T-cell (primary cell): ENCODE measurements at places on chromosomes 11 and 22.

DNA sequence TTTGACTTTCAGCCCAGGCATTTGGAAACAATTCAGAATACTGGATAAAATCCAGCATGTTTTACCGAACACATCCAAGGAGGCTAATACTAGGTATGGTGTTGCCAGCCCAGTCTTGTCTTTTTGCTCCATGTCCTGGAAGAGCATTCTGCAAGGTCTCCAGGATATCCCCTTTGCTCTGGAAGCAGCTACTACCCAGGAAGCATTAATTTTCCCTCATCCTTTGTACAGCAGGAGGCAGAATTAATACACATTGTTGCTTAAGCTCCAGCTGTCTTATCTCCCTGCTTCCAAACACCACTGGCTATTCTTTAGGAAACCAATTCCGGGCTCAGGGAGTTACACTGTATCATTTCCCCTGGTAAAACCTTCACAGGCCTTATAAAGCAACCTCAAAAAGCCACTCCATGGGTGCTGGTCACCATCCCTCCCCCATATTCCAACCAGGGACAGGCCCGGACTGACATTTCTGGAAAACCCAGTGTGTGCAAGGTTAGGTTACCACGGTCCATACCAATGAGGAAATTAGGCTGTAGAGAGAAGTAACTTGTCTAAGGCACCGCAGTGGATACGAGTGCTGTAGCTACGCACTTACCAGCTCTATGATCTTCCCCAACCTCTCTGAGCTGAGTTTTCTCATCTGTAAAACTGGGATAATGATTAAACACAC lies 1.5 kb upstream of the UBASH3B start:
- DNase-seq = no peak

DNA sequence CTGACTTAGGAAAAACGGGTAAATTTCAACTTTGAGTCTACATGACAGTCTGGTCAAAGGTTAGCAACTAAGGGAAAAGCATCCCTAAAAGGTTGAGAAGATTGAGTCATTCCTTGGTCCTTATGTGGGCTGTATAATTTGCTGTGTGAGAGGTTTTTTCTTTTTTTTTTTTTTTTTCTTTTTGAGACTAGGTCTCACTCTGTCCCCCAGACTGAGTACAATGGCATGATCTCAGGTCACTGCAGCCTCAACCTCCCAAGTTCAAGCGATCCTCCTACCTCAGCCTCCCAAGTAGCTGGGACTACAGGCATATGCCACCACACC lies 101.4 kb downstream of the MRTFA start:
- no peak for DNase-seq

- no peak for DNase-seq
These were observed 572.5 kb upstream of the ISX start for GRCh38 chr22:34493486-34493885.

DNA sequence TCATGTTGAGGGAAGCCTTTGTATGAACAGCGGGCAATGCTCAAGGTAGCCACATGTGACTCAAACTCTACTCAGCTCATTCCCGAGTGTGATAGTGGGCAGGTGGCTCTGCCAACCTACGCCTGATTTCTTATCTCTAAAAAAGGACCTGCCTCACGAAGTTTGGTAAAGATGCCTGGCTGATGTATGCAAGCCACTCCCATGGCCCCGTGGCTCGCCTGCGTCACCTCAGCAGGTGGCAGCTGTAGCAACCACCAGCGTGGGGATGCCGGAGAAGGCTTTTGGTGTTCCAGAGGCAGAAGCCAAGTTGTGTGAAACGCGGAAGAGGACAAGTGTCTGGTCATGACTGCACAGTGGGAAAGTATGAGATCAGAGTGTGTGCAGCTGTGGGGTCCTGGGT lies 5.4 kb downstream of the FADS2 start:
- DNase-seq = no peak

- DNase-seq = no peak
These were observed 50.1 kb upstream of the PHOX2A start for GRCh38 chr11:72293910-72294615.

- no peak for DNase-seq
These were observed 21.8 kb upstream of the PIK3C2A start for GRCh38 chr11:17229481-17230152.

GRCh38 chr11:1854132-1854948 lies 1.5 kb downstream of the LSP1 start:
- DNase-seq = no peak

DNA sequence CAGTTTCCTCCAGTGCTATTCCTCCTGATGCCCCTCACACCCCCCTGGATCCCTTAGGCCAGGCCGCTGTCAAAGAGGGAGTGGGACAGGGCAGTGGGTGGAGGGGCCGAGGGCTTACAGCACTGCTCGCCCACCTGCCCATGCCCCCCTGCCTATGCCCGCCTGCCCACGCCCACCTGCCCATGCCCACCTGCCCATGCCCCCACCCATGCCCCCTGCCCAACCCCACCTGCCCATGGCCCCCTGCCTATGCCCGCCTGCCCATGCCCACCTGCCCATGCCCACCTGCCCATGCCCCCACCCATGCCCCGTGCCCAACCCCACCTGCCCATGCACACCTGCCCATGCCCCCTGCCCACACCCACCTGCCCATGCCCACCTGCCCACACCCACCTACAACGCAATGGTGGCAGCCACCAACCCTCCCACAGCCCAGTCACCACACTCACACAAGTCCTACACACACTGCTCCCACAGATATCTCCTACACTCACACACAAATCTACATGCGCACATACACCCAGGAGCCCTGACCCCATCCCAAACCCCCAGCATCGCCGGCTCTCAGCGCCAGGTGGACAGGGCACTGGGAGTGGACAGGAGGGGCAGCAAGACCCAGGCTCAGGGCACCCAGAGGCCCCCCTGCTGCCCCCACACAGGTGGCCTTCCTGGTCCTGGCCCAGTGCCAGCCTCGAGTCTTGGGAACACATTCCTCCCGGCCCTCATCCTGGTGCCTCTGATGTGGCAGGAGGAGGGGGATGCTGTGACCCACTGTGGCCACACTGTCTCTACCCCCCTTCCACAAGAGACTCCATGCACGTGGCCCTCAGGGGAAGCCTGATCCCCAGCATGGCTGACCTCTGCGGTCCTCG lies 61.8 kb downstream of the CYTH4 start:
- no peak for DNase-seq

DNA sequence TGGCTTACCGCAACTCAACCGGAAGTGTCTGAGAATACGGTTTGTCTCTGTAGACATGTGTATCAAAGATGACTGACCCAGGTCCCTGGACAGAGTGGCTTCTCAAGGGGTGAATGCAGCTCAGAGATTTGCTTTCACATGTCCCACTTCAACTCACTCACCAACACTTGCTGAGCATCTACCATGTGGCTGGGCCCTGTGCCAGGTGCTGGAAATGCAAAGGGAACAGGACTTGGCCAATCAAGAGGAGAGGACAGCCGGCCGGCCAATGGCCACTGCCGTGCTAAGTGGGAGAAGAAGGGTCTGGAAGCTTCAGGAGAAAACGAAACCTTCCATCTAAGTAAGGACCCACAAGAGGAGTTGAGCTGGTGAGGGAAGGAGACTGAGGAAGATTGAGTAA lies 151.3 kb downstream of the CEP164 start:
- no peak for DNase-seq

- no peak for DNase-seq
These were observed 3.5 kb downstream of the MYO18B start for GRCh38 chr22:25745341-25746011.

GRCh38 chr11:2385156-2386151 lies 8.3 kb downstream of the CD81 start:
- DNase-seq = peak; percentile 58

- DNase-seq = no peak
These were observed 5.6 kb upstream of the MPEG1 start for GRCh38 chr11:59218319-59218718.

DNA sequence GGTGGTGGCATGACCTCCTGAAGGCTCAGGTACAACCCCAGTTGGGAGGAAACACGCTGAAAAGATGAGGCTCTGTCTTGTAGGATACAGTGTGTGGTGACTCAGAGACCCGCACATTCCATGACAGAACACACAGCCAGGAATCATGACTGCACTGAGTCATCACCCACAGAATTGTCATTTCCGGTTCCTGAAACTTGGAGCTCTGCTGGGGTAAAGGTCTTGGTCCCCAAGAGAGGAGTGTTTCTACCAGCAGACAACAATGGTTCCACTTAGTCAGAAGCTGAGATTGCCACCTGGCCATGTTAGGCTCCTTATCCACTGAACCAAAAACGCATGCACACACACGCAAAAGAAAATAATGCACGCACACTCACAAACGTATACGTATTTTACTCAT lies 31.5 kb upstream of the CYB5R3 start:
- no peak for DNase-seq

GRCh38 chr11:67606093-67606491 lies 644 bp upstream of the NDUFV1 start:
- DNase-seq = no peak

DNA sequence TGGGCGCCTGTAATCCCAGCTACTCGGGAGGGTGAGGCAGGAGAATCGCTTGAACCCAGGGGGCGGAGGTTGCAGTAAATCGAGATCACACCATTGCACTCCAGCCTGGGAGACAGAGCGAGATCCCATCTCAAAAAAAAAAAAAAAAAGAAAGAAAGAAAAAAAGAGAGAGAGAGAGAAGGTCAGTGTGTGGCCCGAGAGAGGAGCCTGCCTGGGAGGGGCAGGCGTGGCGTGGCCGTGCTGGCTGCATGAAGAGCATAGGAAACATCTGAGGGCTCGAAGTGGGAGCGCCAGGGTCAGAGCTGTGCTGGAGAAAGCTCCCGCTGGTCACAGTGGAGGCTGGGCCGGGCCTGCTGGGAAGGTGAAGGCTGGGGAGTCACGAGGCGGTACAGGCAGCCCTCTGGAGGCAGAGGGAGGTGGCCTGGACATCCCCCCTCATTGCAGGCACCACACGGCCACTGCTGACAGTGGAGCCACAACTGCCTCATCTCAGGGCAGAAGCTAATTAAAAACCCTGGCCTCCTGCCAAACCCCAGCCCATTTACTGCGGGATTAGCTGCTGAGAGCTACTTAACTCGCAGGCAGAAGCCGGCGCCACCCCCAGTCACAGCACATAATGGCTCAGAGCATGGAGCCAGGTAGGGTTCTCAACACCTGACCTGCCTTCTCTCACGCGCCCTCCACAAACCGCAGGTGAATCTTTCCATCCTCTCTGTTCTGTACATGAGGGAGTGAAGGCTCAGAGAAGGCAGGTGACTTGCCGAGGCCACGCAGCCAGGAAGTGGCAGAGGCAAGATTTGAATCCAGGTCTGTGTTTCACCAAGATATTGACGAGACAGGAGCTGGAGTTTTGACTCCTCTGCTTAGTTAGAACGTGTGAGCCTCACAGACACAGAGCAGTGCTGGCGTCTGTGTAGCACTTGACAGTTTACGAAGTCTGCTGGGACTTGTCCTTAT lies 32.6 kb downstream of the NFAM1 start:
- DNase-seq = no peak

DNA sequence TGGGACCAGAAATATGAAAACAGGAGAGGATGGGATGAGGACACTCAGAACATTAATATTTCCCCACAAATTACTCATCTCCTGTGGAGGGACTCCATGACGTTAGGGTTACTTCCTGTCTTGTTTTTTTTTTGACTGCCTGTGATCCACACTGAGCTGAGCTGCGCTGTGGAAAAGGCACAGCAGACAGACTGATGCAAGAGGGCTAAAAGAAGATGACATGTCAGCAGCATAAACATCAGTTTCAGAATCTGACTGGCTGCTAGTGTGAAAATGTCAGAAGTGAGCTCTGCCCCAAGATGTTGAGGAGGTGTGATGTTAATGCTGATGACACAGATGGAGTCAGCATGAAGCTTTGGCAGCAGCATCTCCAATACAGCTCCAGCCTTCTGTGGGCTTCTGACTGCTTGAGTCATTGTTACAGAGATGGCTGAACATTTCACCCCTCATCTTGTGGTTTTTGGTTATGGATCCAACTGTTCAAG lies 286.8 kb downstream of the BLID start:
- DNase-seq = no peak

DNA sequence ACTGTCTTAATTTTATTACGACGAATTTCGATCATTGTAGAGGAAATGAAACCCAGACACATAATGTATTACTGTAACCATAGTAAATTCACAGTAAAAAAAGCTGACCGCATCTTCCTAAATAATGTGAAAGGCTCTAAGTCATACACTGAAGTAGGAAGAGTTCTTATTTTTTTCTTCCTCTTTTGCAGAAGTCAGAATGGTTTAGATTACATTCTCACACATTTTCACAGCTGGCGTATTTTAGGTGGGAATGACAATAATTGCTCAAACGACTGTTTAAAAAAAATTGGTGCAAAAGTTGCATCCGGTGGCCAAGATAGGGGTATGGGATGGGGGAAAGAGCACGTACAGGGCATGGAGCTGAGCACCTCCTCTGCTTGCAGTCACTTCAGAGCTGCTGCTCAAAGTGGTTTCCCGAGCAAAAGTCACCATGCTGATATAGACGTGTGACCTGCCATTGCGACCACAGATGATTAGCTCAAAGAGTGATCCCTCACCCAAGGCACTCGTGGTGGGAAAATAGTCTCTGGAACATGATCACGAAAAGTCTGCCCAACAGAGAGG lies 35.3 kb downstream of the MMP13 start:
- DNase-seq = no peak

DNA sequence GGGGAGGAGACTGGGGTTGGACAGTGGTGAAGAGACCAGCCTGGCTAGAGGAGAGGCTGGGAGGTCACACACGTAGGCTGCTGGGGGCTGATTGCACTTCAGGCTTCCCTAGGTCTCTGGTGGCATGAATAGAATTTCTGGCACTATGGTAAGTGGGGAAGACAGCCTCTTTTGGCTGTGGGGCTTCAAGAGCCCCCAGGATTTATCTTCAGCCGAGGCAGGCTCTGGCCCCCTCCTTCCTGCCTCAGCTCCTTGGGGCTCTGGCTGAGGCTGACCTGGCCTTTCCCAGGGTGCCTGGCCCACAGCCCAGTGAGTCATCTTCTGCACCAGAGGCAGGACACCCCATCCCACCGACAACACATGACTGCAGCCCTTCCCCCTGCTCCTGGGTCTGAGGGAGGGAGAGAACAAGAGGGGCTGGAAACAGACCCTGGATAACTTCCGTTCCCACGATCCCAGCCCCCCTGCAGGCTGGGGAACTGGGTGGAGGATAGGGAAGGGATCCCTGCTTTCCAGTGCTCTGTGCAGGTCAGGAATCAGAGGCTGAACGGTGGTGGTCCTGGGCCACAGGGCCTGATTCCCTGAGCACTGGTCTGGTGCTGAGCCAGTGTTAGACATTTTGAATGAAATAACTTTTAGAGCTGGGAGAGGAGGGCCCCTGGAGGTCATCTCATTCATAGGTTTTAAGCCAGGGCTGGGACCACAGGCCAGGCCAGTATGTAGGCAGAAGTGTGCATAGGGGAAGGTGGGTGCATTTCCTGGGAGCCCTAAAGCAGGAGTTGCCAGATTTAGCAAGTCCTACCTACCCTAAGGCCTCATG lies 26.5 kb downstream of the ARHGEF17 start:
- no peak for DNase-seq

DNA sequence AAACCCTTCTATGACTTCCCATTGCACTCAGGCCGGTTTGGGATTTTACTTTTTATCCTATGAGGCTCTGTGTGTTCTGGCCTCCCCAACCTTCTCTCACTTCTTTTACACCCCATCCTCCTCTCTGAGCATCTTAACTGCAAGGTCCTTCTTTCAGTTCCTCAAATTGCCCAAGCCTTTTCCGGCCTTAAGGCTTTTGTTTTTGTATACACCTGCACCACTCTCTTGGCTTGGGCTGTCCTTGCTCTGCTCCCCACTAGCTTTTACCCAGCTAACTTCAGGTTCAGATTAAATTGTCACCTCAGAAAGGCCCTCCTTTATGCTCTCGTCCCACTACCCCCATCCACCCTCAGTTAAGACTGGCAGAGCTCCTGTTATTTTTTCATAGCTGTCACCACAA lies 55.5 kb downstream of the FAM83F start:
- no peak for DNase-seq

- no peak for DNase-seq
These were observed 491.8 kb downstream of the ETS1 start for GRCh38 chr11:128095466-128095981.
